ENCODE measurements at places on chromosomes 4 and X. TPM values are rescaled to one million over a fixed set of nuclear protein-coding genes. Genes with fewer than 3 reads are reported as not detected.

Gene ART3
- total RNA-seq, result 2.9 TPM

Gene SLC7A11
- 0.22 TPM for total RNA-seq

Gene PDS5A
- 78.1 TPM for total RNA-seq

Gene GLRA3
- total RNA-seq, result not detected

Gene MAGEC3
- total RNA-seq, result not detected
